ENCODE measurements at places on chromosomes 2 and 18.

GRCh38 chr2:237195396-237196120 lies 109.9 kb downstream of the COPS8 start:
- no peaks in the 10 kb centered on the region for H3K27me3 ChIP-seq
- DNase-seq, result no peak
- no peaks in the 10 kb centered on the region for H3K4me1 ChIP-seq
- H3K36me3 ChIP-seq, result no peaks in the 10 kb centered on the region
- H3K27ac ChIP-seq, result no peak overlapping the region

GRCh38 chr2:44167311-44167907 lies 1.3 kb upstream of the PPM1B start:
- no peaks in the 10 kb centered on the region for H3K36me3 ChIP-seq
- peak overlapping the region; percentile 98 for H3K27ac ChIP-seq
- no peaks in the 10 kb centered on the region for H3K27me3 ChIP-seq
- H3K4me3 ChIP-seq, result peak overlapping the region; percentile 76

GRCh38 chr18:48345596-48345995 lies 63.6 kb downstream of the ZBTB7C start:
- no peaks in the 10 kb centered on the region for H3K27me3 ChIP-seq
- no peaks in the 10 kb centered on the region for H3K36me3 ChIP-seq
- no peak overlapping the region for H3K4me3 ChIP-seq
- no peak for DNase-seq
- no peak overlapping the region for H3K27ac ChIP-seq

- DNase-seq, result no peak
- H3K27me3 ChIP-seq, result no peaks in the 10 kb centered on the region
- H3K4me1 ChIP-seq, result no peaks in the 10 kb centered on the region
- H3K4me3 ChIP-seq, result no peak overlapping the region
Measured at GRCh38 chr18:26723981-26724380, 141.5 kb downstream of the AQP4 start.

DNA sequence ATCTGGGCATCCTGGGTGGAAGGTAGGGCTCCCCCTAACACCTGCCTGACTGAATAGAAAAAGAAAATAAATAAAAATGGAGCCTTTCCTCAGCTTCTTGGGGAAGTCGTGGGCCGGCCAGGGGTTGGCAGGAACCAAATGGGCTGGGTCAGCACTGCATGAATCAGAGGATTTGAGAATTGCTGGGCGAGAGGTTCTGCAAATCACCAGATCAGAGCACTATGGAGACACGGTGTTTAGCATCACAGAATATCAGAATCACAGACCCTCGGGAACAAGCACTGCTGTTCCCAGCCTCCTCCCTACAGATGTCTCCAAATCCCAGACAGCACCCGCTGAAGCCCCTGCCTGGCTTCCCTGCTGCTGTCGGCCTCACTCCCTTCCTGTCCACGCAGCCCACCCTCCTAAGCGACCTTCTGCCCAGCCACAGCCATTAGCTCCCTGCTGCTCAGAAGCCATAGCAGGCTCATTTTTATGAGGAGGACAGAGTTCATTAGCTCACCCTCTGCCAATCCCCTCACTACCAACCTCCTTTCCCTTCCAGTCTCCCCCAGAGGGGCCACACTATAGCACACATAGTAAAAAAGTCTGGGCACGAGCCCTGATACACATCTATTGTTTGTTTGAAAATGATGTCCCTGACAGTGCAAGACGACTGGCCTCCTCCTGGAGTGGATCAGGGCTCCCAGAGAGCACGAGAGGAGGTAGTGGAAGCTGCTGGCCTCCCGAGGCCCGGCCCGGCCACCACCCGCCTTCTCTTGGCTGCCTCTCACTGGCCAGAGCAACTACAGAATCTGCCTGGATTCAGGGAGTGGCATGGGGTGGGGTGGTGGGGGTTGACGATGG lies 64.6 kb upstream of the TAF1B start:
- H3K4me3 ChIP-seq, result no peak overlapping the region
- H3K36me3 ChIP-seq, result no peaks in the 10 kb centered on the region
- H3K27me3 ChIP-seq, result no peaks in the 10 kb centered on the region
- DNase-seq, result no peak
- H3K27ac ChIP-seq, result no peak overlapping the region

- H3K27ac ChIP-seq, result no peak overlapping the region
- no peaks in the 10 kb centered on the region for H3K4me1 ChIP-seq
- no peaks in the 10 kb centered on the region for H3K36me3 ChIP-seq
- H3K27me3 ChIP-seq, result no peaks in the 10 kb centered on the region
Measured at GRCh38 chr2:26429779-26430578, 28.3 kb downstream of the DRC1 start.

Data from ascending aorta (tissue), 2 donors.